Heart left ventricle (tissue), 16 donors: ENCODE measurements at places on chromosomes 1 and 21. TPM values are rescaled to one million over a fixed set of nuclear protein-coding genes. Genes with fewer than 3 reads are reported as not detected.

DNA sequence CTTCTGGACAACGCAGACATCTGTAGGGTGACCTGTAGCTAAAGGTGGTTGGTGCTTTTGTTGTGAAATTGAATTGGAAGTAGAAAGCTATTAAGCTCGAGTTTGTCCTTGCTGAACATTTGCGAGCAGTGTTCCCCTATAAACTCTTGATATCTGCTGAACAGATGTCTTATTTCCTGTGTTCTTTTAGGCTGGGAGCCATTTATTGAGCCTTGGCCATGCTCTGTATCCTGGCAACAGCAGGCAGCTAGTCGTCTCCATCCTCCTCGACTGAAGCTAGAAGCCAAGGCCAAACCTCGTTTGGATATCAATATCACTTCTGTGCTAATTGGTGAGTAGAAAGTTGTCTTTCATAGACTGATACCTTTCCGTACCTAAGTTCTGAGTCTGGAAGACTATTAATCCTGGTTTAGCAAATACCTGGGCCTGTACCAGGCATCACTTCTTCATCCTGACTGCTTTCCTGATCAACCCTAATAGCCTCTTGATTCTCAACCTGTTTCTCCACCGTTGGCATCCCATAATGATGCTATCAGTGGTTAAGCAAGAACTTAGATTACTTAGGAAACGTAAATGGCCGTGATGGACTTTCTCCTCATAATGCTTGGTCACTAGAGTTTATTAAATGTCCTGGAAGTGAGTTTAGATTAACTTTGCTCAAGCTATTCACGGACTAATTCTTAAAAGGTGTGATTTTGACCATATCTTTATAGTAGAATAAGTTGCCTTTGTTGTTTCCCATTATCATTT is 103.4 kb downstream of the VPS13D start:
- no peak overlapping the region for H3K4me3 ChIP-seq
- peaks cover 87% of the 10 kb centered on the region for H3K36me3 ChIP-seq
- H3K27me3 ChIP-seq = no peaks in the 10 kb centered on the region
- DNase-seq = no peak
- no peak overlapping the region for H3K27ac ChIP-seq
- H3K4me1 ChIP-seq = peaks cover 17% of the 10 kb centered on the region

DNA sequence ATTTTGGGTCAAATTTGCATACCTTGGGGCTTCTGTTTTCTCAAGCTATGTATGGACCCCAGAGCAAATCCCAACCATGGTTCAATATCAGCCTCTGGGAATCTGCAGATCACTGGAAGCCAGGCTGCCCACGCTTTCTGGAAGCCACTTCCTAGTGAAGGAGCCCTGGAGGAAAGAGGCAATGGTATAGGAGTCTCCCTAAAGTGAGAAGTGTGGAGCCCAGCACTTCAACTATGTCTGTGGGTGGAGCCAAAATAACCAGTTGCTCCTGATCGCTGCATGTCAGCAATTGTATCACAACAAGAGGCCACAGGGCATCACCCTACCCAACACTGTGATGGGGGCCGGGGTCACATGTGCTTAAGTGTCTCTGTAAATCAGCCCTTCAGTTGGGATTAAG is 26.9 kb downstream of the ETS2 start:
- no peaks in the 10 kb centered on the region for H3K27me3 ChIP-seq
- no peaks in the 10 kb centered on the region for H3K36me3 ChIP-seq
- H3K27ac ChIP-seq = no peak overlapping the region

DNA sequence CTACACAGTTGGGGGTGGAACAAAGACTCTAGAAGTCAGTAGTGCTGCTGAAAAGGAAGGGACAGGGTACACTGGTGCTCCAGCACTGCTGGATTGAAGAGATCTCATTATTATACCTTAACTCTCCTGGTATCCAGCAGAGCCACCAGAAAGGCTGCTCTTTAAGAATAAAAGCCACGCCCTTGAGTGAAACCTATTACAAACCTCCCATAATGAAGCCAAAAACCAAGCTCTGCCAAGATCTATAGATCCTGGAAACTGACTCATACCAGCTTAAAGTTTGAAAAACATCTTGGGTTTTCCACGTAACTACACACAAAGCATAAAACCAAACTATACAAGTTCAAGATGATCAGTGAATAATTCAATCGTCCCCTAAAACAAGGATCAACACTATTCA is 38.0 kb downstream of the ADSS2 start:
- no peaks in the 10 kb centered on the region for H3K27me3 ChIP-seq
- H3K27ac ChIP-seq = no peak overlapping the region
- H3K36me3 ChIP-seq = peaks cover 99% of the 10 kb centered on the region
- no peak for DNase-seq
- H3K4me1 ChIP-seq = no peaks in the 10 kb centered on the region

The GNAT2 gene
- total RNA-seq = not detected

DNA sequence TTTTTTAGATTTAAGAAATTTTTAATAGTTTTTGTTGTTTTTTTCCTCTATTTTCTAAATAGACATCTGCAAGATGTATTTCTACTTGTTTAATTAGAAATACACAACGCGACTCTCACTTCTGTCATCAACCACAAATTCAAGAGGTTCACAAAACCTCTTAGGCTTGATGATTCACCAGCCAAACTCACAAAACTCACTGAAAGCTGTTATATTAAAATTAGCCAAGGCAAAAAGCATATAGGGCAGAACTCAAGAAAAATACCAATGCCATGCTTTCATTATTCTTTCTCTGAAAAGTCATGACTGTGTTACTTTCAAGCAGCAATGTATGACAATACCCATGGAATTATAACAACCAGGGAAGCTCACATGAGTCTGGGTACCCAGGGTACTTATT is 487.0 kb upstream of the RGS18 start:
- no peaks in the 10 kb centered on the region for H3K36me3 ChIP-seq
- H3K4me1 ChIP-seq = peaks cover 6% of the 10 kb centered on the region
- H3K4me3 ChIP-seq = no peak overlapping the region
- no peaks in the 10 kb centered on the region for H3K27me3 ChIP-seq

- no peaks in the 10 kb centered on the region for H3K36me3 ChIP-seq
- H3K4me3 ChIP-seq = no peak overlapping the region
- no peak for DNase-seq
- H3K27me3 ChIP-seq = no peaks in the 10 kb centered on the region
These were observed 641.2 kb downstream of the PTPRC start for GRCh38 chr1:199279872-199280645.

GRCh38 chr1:208909011-208909984 is 665.1 kb upstream of the PLXNA2 start:
- no peaks in the 10 kb centered on the region for H3K27me3 ChIP-seq
- no peak overlapping the region for H3K27ac ChIP-seq
- H3K36me3 ChIP-seq = no peaks in the 10 kb centered on the region
